ENCODE measurements at places on chromosomes 16 and 17.

- no peak for DNase-seq
These were observed 98.0 kb downstream of the CDK5R1 start for GRCh38 chr17:32584792-32585191.

- DNase-seq = peak; percentile 66
These were observed 61.9 kb upstream of the CIBAR2 start for GRCh38 chr16:85173981-85174751.

DNA sequence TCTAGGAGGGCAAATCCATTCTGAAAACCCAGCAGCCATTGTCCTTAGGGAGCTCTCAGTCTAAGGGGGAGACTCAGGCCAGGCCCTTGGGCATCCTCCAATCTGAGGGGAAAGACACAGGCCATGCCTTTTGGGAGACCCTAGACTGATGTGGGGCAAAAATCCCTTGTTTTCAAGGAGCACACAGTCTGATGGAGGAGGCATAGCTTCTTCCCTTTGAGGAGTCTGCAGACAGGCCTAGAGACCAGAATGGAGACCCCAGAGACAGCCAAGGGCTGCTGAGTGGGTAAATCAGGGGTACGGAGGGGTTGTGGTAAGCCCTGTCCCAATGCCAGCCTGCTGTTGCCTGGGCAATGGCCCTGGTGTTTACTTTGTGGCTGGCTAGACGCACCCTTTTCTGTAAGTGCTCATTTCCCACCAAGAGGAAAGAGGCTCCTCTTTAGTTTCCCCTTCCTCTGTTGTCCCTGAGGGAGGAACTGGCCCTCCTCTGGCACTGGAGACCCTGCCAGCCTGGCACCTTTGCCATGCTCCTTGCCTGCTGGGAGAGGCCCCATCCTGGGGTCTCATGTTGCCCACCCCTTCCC lies 19.3 kb downstream of the ARHGAP23 start:
- DNase-seq = no peak

DNA sequence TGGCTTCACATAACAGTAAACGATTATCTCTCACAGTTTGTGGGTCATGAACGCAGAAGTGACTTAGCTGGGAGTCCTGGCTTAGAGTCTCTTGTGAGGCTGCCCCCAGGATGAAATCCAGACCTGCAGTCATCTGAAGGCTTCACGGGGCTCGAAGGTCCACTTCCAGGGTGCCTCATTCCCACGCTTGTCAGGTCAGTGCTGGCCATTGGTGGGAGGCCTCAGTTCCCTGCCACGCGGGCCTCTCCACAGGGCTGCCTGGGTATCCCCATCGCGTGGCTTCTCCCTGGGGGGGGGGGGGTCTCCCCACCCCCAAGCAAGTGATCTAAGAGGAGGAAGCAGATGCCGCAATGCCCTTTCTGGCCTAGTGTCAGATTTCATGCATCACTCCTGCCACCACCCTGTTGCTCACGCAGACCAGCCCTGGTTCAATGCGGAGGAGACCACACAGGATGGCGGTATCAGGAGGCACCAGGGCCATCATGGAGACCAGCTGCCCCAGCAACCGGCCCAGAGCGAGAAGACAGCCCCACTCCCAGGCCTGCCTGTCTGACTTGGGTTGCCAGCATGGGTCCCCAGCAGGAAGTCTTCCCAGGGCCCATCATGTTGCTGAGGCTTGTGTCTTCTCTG lies 77.3 kb upstream of the CDH5 start:
- no peak for DNase-seq

GRCh38 chr16:85753976-85754375 lies 3.1 kb upstream of the C16orf74 start:
- DNase-seq = no peak

- no peak for DNase-seq
These were observed 275.9 kb downstream of the C16orf95 start for GRCh38 chr16:87041286-87041685.

DNA sequence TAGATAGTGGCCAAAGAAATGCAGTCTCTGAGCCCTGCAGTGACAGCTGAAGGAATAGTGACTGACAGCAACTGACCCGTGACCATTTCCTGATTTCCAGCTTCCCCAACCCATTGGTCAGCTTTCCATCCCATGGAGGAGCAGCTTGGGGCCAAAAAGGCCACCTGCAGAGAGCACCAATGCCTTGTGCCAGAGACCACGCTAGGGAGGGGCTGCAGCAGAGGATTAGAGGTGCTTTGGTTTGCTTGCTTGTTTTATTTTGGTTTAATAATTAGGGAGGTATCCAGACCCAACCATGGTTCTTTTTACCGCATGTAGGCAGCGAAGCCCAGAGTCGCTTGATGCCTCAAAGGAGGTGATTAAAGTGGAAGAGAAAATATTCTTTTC lies 61.3 kb upstream of the SIAH1 start:
- DNase-seq = no peak
